Forelimb muscle (tissue), 1 donor: ENCODE measurements at places on chromosomes 11 and 22.

DNA sequence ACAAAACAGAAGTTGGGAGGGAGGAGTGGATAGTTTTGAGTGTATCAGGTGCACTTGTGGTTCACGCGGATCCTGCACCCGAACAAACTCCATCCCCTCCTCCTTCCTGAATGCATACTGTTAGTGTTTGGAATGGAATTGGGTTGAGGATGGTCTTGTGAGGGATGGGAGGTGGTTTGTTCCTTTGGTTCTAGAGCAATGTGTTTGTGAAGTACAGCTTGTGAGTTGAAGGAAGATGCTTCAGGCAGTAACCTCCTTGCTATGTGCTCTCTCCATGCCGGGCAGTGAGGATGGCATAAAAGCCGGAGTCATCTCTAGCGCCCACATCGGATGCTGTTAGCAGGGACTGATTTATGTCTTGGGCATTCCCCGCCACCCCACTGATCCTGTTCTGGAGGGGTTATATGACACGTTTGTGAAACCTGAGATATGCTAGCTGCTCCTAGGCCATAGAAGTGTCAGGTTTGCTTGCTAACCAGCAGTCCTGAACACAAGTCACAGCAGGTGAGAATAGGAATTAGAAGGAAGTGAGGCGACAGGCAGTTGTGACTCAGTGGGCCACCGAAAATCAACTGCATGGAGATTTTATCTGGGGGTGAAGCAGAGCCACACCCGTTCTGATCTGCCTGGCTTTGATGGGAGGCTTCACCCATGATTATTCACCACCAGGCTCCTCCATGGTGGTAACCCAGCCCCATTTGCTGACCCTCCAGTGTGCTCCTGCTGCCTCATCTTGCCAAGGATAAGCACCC lies 2.2 kb downstream of the BCR start:
- no peak for DNase-seq

GRCh38 chr11:101279728-101280127 lies 150.1 kb upstream of the PGR start:
- no peak for DNase-seq

- DNase-seq, result no peak
Observed at GRCh38 chr11:119436711-119437110, 13.7 kb upstream of the THY1 start.

- DNase-seq, result no peak
Observed at GRCh38 chr11:74007691-74008372, 1.1 kb downstream of the UCP3 start.

DNA sequence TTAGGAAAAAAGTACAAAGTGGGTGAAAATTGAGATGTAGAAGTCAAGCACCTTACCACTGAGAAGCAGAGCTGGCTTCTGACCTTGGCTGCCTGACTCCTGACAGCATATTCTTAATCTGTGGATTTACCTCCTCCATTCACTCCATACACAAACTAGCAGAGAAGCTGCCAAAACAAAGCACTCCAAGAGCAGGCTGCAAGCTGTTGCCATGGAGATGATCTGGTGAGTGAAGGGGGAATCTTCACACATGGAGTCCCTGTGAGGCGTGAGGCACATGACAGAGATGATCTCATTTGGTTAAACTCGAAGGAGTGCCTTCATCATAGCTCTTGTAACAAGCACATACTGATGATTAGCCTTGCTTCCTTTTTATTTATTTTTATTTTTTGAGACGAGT lies 16.1 kb downstream of the COMMD9 start:
- no peak for DNase-seq

- DNase-seq, result no peak
Observed at GRCh38 chr22:36493690-36494110, 12.3 kb upstream of the TXN2 start.

DNA sequence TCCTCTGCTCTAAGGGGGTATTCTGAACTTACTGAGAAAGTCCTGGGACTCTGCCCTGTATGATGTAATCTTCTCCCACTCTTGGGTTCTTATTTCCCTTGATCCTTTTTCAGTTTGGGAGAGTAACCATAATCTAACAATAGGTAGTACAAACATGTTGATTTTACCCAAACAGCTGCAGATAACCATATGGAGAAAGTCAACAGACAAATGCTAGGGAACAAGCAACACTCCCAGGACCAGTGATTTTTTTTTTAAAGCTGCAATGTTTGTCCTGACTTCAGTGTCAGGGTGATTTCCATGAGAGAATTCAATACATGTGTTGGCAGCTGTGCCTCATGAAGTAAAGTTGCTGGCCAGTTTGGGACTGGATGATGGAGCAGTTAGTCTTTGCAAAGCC lies 156.5 kb downstream of the FCHSD2 start:
- DNase-seq, result peak; percentile 11

GRCh38 chr22:33044112-33044511 lies 14.1 kb downstream of the SYN3 start:
- no peak for DNase-seq

- DNase-seq, result no peak
Observed at GRCh38 chr11:9207229-9207628, 57.9 kb downstream of the DENND5A start.

- DNase-seq, result no peak
Observed at GRCh38 chr11:78050964-78051831, 12.5 kb upstream of the THRSP start.

DNA sequence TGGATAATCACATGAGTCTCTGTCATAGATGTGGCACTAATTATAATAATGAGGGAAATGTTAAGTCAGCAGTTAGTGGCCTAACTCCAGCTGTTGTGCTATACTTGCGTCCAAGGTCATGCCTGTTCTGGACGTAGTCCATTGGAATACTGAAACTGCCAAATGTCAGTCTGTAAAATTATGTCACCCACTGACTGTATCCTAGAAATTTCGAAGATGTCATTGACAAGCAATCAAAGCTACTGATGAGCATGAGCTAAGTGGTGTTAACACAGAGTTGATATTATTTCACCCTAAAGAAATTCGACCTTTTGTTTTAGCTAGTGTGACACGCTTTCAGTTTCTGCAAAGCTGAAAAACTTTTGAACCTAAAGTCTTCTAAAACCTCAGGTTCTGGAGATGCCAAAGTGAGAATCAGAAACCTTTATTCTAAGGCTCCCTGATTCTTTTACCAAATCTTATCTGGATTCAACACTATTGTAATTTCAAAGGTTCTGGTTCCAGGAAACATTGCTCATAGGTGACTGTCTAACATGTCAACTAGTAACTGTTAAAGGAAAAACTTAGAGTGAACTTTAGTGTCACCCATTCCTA lies 14.9 kb upstream of the ME3 start:
- no peak for DNase-seq

- DNase-seq, result no peak
Observed at GRCh38 chr22:33923033-33923432, 2.8 kb upstream of the LARGE1 start.

DNA sequence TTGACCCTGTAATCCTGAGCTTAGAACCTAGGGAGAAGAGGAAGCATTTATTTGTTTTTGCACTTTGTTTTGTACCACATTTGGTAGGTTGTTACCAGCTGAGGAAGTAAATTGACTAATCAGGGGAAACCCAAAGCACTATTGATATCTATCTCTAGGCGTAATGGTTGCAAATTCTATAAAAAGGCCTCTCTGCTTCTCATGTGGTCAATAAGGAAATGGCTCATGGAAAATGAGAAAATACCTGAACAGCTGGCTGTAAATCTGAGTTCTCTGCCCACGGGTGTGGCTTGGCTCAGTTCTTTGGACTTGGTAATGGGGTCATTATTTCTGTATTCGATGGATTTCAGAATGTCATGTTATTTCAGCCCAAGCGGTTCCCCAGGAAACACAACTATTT lies 42.4 kb downstream of the BARX2 start:
- no peak for DNase-seq

DNA sequence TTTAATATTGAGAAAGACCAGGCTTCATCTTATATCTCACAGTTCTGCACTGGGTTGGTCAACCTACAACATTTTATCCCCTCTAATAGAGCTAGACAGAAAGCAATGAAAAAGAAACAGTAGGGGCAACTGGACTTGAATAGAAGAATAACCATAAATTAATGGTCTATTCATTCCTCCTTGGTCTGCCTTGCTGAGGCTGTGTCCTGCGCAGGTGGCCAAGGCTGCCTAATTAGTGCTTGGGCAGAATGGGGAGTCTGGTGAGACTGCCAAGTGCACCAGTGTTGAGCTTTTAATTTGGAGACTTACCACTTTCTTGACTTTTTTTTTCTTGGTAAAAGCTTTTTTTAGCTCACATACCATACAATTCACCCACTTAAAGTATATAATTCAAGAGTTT lies 35.0 kb upstream of the SPON1 start:
- DNase-seq, result no peak

DNA sequence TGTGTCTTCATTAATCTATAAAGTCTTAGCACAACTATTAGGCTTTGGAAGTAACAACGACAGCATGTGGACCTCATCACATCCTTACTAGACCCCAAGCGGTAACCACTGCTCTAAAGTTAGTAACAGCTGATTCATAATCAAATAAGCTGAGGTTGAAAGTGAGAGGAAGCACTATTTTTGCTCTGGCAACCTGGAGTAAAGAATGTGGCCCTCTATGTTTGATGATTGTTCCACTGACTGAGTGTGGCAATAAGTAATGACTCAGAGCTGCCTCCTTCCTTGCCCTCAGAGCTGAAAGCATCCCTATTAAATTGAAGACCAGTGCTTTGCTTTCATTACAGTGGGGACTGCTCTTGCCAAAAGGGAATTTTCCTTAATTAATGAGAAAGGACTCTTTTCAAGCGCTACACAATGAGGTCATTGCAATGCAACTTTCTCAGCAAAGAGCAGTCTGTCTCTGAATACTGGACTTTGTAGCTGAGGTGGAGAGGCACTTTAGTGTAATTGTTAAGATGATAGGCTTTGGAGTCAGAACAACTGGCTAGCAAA lies 906.1 kb upstream of the RAG2 start:
- DNase-seq, result no peak

GRCh38 chr11:60917267-60917666 lies 3.3 kb downstream of the TMEM109 start:
- DNase-seq, result no peak

GRCh38 chr11:68343761-68344256 lies 31.4 kb downstream of the LRP5 start:
- DNase-seq, result no peak
